ENCODE measurements at places on chromosomes 13 and 19.
A peak's percentile ranks its signal among the peaks of the same experiment; 100 is the strongest.

GRCh38 chr19:57887195-57887941, 1.5 kb downstream of the ZNF814 start:
- no peak for DNase-seq

DNA sequence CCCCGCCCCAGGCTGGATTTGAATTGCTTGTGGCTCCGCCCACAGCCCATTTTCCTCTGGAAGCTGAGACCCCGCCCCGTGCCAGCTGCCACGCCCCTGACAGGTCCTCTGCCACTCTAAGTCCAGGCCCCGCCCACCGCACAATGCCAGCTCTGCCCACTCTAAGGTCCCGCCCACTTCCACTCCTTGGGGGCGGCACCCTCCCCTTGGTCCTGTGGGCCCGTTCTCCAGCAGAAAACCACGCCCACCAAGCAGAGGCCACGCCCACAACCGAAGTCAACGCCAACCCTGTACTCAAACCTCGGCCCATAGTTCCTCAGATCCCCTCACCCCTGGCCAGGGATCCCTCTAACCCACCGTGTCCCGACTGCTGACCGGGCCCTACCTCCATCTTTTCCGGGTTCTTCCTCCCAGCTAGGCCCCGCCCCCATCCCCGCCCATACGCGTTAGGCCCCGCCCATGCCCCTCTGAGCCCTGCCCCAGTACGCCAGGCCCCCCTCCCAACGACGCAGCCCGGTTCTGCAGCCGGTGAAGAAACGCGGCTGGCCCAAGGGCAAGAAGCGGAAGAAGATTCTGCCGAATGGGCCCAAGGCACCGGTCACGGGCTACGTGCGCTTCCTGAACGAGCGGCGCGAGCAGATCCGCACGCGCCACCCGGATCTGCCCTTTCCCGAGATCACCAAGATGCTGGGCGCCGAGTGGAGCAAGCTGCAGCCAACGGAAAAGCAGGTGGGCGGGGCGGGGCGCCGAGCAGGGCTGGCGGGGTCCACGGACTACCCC, 1.3 kb downstream of the HMG20B start:
- peak; percentile 37 for DNase-seq

DNA sequence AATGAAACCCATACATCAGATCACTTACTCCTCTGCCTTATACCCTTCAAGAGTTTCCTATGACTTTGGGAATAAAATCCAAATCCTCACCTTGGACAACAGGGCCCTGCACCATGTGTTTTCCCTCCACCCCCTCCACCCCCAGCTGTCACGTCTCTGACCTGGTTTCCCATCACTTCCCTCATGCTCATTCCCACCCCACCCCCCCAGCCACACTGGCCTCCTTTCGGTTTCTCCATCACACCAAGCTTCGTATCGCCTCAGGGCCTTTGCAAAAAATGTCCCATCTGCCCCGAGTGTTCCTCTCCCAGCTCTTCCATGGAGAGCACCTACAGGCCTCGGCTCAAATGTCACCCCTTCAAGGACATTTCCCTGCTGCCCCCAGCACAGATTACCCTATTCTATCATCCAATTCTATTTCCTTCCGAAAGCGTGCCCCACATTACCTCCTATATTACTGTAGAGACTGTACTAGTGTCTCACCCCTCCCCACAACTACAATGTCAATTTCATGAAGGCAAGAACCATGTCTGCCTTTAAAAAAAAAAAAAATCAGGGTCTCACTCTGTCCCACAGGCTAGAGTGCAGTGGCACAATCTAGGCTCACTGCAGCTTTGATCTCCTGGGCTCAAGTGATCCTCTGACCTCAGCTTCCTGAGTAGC, 16.8 kb upstream of the FFAR2 start:
- DNase-seq: no peak

DNA sequence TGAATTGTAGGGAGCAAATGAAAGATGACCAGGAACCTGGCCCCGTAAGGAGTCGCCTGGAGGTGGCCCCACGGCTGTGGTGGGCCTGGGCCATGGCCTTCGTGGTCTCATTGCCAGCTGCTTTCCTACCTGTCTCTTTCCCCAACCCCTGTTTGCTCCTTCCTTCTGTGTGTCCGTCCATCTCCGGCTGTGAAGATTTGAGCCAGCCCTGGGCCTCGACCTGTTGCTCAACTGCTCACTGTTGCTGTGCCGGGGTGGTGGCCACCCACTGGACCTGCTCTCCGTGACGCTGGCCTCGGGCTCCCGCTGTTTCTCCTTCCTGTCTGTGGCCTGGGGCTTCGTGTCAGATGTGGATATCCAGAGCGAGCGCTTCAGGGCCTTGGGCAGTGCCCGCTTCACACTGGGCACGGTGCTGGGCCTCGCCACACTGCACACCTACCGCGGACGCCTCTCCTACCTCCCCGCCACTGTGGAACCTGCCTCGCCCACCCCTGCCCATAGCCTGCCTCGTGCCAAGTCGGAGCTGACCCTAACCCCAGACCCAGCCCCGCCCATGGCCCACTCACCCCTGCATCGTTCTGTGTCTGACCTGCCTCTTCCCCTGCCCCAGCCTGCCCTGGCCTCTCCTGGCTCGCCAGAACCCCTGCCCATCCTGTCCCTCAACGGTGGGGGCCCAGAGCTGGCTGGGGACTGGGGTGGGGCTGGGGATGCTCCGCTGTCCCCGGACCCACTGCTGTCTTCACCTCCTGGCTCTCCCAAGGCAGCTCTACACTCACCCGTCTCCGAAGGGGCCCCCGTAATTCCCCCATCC, 8.5 kb downstream of the DBP start:
- no peak for DNase-seq

DNA sequence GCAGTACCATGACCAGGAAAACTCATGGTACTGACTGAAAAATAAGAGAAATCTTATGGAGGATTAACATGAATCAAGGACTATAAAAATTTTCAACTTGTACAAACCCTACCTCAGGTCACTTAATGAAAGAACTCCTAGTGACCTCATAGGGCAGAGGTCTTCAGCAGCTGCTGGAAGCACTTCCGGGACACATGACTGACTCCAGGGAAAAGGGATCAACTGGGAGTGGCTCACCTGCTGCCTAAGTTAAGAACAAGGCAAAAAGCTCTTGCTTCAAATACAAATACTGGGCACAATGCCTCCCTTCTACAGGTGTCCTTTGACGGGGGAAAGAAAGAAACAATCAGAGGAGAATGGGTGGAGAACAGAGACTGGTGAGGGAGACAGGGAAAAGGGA, 18.6 kb downstream of the DOCK9 start:
- no peak for DNase-seq

Measured in stimulated activated CD4-positive, alpha-beta T cell treated with anti-CD3 and anti-CD28 coated beads, TNF-alpha, amount 100 ng/mL, for 1 hour (primary cell).